Hematopoietic multipotent progenitor cell (in vitro differentiated cells): ENCODE measurements at places on chromosomes 1 and 21.

DNA sequence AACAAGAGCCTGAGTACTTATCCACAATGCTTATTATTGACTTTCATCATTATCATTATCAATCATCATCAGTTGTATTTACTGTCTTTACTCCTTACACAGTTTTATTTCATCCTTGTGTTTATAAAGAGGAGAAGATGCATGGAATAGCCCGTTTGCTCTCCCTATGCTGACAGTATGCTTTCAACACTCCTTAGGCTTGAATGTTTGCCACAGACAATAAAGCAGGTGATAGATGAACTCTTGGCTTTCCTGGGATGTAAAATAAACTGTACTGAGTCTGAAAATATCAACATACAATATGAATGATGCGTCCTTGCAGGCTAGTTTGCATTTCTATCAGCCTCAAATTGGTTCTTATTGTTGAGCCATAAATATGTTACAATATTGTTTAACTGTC is 891.8 kb upstream of the NCAM2 start:
- no peak for DNase-seq

DNA sequence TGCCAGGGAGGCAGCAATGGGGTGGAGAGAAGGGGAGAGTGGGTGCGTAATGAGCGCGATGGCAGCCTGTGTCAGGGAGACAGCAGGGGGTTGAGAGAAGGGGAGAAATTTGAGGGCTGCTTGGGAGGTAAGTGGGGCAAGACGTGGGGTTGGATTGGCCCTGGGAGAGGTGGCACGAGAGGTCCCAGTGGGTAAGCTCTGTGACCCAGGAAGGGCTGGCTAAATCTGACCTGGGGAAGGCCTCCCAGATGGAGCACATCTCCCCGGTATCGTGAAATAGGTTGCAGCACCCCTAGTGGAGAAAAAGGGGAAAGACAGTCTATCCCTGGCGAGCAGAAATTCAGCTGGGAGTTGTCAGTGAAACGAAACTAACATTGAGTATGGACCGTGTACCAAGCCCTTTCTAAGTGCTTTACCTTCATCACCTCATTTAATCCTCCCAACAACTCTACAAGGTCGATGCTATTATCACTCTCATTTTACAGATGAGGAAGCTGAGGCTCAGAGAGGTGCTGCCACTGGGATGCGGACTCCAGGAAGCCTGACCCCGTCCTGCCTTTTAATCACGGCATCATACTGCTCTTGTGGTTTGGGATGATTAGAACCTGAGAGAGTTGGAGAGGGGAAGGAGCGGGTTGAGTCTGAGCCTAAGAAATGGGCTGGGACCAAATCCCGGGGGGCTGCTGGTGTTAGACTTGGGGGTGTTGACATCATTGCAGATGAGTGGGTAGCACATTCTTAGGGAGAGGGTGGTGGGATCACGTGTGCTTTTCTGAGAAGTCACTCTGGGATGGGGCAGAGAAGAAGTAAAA is 56.6 kb upstream of the RPL11 start:
- no peak for DNase-seq

DNA sequence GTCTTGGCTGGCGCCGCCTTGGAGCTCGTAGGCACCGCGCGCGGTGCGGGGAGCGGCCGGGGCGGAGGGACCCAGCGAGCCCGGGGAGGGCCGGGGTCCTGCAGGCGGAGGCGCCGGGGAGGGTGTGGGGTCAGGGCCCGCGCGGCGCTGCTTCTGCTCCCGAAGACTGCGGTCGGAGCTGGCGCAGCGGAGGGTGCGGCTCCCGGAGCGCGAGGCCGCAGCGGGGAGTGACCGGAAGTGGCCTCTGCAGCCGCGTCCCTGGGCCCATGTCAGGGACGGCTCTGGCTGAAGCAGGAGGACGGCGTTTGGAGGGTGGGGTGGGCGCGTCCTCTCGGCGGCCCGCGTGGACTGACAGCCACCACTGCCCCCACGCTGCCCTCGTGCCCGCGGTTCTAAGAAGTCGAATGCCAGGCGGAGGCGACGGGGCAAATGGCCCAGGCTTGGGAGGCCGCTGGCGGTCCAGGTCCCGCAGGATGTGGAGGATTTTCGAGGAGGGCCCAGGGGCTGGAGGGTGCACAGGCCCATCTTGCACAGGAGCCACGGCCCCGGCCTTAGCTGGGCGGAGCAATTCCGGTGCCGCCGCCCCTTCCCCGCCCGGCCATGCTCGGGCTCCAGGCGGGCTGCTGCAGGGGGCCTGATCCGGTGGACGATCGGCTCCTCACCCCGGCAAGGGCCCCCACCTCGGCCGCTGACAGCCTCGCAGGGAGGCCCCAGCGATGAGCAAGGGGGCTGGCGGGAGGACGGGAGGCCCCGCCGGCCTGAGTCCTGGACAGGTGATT is 7.7 kb upstream of the ZNF669 start:
- no peak for DNase-seq

DNA sequence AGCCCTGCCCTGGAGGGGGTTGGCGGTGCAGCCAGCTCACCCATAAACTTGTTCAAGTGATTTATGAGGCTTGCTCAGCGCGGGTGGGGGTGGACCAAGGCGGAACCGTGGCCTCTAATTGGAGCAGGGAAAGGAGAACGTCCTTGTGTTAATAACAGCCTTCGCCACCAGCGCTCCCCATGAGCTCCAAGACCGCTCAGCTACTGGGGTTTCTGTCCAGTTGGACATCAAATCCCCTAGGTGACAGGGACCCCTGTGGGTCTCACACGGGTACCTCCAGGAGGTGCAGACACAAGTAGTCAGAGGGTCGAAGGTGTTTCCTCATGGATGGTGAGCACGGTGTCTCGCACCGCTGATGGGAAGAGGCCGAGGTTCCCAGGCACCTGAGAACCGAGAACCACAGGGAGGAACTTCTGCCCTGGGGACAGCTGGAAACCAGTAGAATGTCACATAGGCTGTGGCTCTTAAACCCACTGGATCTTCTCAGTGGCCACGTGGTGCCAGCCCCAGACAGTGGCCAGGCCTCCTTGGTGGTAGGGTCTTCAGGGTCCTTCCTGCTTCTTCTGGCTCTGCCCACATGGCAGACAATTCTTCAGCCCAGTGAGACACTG is 3.7 kb upstream of the ACTRT2 start:
- no peak for DNase-seq

DNA sequence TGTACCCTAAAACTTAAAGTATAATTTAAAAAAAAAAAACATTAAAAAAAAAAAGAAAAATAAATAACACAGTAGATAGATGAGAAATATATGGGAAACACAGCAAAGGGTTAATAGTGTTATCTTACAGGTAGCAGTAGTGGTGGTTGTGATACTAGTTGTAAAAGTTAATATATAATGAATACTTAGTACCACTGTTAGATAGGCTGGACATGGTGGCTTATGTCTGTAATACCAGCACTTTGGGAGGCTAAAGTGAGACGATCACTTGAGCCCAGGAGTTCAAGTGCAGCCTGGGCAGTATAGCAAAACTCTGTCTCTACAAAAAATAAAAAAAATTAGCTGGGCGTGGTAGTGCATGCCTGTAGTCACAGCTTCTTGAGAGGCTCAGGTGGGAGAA is 32.6 kb upstream of the CD46 start:
- DNase-seq = no peak

DNA sequence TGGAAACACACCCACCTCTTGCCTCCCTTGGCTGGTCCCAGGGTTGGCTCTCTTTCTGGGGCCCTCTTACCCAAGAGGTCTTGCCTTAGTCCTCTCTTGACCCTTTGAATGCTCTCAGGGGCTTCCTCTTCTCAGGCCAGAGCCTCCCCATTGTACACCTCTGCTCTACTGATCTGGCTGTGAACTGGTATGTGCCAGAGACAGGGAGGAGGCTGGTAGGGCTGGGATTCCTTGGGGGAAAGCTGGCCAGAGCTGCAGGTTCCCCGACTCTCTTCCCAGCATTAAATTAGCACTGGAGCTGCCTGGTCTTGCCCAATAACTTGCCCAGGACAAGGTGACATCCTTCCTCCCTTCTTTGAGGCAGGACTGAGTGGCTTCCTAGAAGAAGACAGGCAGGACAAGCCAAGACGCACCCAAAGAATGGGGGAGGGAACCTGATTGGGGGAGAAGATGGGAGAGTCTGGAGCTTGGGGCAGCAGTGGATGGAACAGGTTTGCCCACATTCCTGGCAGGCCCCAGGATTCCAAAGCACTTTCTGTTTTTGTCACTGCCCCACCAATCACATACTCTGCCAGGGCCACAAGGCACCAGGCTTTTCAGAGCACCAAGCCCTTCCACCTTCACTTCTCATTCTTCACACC is 37.2 kb upstream of the CITED4 start:
- no peak for DNase-seq

GRCh38 chr21:17578162-17578561 is 34.5 kb downstream of the BTG3 start:
- no peak for DNase-seq

GRCh38 chr1:108188801-108189200 is 11.3 kb downstream of the SLC25A24 start:
- no peak for DNase-seq

DNA sequence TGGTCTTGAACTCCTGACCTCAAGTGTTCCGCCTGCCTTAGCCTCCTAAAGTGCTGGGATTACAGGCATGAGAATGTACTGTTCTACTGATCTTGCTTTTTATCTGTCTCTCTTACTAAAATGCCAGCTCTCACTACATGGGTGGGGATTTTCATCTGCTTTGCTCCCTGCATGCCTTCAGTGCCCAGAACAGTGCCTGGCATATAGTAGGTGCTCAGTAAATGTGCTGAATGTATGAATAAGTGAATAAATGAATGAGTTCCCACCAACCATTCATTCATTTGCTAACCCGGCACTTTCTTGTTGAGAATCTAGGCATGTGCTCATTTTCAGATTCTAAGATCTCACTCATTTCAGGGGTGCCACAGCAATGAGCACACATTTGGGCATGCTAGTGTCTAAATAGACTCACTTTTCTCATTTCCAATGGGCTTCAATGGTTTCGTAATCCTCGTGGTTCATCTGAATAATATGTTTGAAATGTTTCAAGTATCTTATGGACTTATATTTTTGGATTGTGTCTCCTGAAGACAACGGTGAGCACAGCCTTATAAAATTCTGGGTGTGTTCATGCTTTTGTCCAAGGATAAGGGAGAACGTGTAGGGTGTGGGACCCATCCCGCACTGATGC is 7.6 kb downstream of the DHRS3 start:
- no peak for DNase-seq

- DNase-seq = no peak
Measured at GRCh38 chr1:2415337-2415736, 3.0 kb upstream of the PEX10 start.

DNA sequence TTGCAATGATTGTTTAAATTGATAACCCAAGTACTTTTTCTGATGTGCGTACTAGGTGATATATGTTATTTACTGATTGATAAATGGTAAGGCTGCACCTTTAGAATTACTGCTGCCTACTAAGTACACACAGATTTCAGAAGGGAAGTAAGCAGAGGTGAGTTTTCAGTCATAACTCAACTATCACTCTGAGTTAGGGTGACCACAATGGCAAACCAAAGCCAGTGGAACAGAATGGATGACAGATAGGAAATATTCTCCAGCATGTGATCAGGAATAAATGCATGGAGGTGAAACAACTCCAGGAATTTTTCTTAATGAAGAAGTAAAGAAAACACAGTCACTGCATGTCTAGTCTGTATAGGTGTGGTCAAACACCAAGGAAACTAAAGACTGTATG is 7.5 kb upstream of the KCNJ15 start:
- DNase-seq = no peak

GRCh38 chr1:221806236-221806635 is 64.3 kb upstream of the DUSP10 start:
- no peak for DNase-seq

DNA sequence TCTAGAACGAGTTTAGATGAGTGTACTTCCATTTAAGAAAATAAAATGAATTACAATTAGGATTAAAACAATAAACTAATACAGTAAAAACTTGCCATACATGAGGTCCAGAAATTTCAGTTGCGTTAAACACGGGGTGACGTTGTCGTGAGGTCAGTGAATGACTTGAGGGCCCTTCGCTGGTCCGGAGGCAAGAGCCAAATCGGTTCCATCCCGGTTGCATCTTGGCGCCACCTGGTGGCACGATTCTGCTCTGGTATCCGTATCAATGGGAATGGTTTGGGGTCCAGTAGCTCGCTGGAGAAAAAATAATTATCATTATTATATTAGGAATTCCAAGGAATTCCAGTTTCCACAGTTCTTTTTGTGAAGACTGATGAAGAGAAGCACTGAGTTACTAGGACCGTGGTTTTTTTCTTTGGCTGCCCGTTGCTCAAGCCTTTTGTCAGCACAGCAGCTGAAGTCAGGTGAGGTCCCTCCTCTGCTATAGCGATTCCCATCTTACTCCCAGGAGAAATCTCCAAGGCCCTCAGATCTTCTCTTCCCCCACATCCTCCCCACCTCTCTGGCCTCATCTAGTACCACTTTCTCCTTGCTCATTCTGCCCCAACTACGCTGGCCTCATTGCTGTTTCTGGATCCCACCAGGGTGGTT is 161.4 kb downstream of the SLC35F3 start:
- peak; percentile 66 for DNase-seq

DNA sequence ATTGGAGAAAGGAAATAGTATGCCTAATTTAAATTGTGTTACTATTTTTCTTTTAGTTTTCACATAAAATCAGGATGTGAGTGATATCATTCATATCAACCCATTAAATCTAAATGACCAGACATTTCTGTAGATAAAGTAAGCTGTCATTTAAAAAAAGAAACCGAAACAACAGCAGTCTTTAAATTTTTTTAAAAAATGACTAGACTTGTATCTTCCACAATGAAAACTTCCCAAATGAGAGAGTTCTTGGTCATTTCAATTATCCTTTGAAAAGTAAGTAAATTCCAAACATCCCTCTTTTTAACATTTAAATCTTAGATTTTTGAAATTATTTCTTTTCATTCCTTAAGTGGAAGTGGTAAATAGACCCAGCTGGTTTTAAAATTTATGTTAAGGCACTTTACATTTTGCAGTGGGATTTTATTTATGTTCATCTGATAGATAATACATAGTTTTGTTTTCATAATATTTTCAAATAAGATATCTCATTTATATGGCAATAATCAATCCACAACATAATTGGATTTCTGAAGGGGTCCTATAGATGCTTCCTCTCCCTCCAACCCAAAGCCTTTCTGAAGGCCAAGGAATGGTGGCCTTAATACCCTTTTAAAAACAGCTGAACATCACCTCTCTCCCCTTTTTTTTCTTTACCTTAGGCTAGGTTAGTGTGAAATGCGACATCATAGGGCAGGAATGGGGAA is 3.1 kb downstream of the FOXD3 start:
- DNase-seq = no peak

DNA sequence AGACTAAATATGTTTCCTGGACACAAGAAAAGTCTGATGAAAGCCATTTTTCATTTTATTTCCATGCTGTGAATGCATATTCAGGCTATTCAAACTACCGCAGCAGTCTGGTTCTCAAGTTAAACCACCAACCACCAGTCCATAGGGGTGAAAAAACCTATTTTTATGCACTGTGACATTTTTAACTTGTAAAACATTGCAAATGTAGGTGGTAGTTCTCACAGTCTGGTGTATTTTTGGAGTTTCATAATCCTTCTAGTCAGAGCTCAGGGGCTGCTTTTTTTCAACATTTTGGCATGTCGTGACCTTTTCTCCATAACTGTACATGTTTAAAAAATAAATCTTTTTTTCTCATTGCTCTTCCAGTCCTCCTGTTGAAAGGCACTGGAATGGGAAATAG is 907.6 kb upstream of the ADGRL2 start:
- peak; percentile 72 for DNase-seq

- no peak for DNase-seq
Measured at GRCh38 chr1:33130297-33130696, 49.3 kb downstream of the AZIN2 start.
